ENCODE measurements at places on chromosomes 4 and X. TPM values are rescaled to one million over a fixed set of nuclear protein-coding genes. Genes with fewer than 3 reads are reported as not detected.

DNA sequence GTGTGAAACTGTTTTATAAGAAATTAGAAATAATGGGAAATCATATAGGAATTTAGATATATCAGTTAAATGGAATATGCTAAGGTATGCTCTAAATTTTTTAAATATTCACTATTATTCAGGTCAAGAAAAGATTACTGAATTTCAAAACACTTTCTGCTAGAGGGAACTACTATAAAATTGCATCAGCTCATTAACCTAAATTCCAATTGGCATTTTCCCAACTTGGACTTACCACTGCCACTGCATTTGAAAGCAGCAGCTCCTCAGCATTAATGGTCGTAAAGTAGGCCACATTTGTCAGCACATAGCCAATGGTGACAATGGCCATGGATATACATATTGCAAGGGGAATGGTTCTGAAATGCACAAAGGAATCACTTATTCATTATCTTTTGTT lies 57.3 kb downstream of the SLC7A11 start:
- DNase-seq = no peak

DNA sequence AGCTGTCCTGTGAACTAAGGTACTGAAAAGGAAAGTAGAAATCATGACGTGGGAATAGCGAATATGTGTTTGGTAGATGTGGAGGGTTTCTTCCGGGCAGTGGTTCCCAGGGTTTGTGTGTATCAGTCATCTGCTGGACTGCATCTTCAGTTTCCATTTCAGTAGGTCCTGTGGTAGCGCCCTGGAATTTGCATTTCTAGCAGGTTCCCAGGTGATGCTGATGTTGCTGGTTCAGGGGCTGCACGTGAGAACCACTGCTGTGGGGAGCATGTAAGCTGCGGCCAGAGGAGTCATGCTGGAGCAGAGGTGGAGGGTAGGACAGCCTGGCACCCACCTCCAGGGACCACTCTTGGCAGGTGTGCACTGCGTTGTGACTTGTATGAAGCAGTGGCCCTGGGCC lies 47.1 kb downstream of the ARHGAP10 start:
- DNase-seq = no peak

GRCh38 chr4:14379183-14379582 lies 623.1 kb upstream of the CPEB2 start:
- no peak for DNase-seq

DNA sequence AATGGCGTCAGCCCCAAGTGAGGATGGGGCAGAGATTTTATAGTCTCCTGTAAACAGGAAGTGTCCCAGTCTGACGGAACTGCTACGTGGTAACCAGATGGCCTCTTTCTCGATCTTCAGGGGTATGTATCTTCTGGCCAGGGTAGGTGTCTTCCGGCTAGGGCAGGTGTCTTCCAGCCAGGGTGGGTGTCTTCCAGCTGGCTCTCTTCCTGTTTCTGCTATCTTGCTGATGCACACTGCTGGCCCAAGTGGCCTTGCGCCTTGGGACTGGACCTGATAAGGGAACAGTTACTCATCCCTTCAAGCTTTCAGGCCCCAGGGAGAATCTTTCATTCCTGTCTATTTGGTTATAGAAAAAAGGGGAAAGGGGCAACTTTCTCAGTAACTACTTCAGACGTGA lies 178.7 kb upstream of the MAGEE2 start:
- no peak for DNase-seq

DNA sequence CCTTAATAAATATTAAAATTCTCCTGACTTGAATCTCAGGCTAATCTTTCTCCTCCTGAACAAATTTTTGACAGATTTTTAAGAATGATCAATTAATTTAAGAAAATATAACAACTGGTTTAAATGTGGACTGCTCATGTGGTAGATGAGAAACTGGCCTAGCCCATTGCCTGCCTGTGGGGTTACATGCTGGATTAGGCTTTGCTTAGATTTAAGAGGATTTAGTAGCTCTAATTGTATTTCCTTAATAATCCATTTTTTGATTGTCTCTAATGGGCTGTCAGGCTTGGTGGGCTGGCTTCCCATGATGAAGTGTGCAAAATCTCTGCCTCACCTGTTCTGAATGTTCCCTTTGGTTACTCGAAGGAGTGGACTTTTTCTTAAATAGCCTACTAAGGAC lies 27.8 kb upstream of the LIMCH1 start:
- DNase-seq = no peak

GRCh38 chr4:42658261-42658660 lies 1.4 kb upstream of the ATP8A1 start:
- DNase-seq = no peak

DNA sequence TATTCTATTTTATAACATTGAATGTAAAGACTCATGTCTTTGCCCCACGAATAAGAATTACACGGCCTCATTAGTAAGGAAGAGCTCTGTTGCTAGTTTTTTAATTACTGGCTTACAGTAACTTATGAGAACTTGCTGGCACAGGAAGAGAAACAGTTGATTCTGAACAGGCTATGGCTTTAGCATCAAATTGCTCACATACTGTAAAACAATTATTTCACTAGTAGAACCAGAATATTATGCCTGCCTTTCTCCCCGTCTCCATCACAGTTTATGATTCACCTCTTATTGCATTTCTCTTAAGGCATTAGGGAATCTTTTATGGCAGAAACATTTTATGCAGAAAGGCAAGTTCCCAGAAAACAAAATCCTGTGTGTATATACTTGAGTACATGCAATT lies 126.1 kb downstream of the SPRY1 start:
- DNase-seq = no peak

GRCh38 chr4:81724925-81725329 lies 253.2 kb upstream of the RASGEF1B start:
- DNase-seq = peak; percentile 61

DNA sequence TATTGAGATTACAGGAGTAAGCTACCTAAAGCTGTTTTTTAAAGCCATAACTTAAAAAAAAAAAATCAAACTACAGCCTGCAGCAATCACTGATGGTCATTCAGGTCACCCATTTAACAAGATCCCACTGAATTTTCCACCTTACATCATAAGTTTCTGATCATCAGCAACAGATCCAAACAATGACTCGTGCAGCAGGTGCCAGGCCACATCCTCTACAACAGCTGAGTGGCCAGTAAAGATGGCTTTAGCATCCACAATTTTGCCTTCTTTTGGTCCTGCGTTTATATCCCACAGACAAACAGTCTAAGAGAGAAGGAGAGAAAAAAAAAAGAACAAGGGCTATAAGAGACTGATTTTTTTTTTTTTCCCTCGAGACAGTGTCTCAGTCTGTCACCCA lies 16.6 kb downstream of the RBBP7 start:
- DNase-seq = no peak

DNA sequence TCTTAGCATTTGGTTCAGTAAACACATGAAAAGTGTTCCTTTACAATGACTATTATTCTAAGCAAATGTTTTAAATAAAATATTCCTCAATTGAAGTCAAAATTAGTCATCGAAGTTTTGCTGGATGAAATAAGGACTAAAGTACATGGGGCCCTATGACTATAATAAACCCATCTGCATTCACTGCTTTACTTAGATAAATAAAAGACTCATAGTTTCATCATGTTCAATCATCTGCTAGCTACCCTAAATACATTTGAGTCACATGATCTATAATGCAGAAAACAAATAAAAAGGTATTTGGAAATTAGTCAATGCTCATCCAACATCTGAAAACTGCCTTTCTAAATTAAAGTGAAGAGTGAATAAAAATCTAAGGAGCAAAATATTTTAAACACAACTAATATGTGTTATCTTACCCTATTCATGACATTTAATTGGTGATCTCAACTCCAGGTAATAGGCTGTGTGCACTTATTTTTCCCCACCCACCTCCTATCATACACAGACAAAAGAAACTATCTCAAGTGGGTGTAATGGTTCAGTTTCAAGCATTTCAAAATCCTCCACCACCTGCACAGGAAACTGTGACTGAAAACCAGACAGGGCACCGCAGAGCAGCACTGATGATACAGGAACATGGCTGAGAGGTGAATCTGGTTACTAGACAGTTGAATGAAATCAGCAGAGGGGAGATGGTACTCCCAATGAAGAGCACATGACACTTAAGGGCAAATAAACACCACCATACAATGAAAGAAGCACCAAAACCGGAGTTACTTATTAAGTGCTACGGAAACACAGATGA lies 78.6 kb downstream of the CAMK2D start:
- DNase-seq = peak; percentile 88

DNA sequence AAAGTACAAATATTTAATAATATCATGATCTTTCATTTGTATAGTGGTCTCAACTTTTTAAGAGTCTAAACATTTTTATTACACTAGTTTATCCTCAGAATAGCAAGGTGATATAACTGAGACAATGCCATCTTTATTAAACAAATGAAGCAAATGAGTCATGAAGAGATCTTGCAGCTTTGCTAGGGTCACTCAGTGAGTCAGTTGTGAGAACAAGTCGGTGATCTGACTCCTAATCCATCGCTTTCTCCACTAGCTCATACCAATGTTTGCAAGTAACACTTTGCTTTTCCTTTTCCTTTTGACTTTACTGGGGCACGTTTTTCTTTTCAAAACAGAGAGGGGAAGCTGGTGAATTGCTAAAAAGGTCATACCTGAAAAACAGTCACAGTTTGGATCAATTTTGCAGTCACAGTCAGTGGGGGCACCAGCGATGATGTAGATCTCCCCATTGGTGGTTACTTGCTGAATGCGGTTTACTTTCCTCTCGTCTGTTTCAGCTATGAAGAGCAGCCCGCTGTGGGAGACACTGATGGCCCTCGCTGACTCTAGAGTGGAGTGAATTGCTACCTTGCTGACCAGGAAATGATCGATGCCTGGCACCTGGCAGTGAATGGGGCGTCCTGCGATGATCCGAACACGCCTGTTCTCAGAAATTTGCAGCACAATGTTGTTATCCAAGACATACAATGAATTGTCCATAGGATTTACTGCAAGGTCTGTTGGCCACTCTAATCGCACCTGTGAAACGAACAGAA lies 75.7 kb downstream of the SH2D1A start:
- no peak for DNase-seq

DNA sequence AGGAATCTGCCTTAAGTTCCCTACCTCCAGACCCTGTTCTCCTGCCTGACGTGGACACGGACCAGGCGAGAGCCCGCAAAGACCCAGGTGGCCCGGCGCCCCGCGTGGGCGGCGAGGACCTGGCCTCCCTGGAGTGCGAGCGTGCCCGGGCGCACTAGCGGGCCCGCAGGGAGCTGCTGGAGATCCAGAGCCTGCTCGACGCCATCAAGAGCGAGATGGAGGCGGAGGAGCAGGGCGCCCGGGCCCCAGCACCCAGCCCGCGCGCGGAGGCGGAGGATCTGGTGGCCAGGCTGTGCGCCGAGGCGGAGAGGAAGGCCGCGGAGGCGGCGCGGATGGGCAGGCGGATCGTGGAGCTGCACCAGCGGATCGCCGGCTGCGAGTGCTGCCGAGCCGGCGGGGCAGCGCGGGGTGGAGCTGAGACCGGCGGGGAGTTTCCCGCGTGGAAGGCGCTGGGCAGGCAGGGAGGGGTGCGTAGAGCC lies 18.2 kb downstream of the MRFAP1 start:
- DNase-seq = peak; percentile 37

DNA sequence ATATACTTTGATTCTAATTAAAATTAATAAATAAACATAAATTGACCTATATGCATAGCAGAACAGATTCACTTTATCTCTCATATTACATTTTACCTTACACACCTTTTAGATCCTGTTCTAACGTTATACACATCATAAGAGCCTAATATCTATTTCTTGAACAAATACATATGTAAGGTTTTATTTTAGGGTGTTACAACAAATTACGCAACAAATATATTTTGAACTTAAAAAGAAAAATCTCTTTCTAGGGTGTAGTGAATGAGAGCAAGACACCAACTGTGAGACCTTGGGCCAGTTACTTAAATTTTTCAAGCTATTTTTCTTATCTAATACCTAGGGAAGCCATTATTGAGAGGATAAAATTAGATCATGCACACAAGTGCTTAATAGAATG lies 191.2 kb downstream of the CFAP299 start:
- DNase-seq = no peak

DNA sequence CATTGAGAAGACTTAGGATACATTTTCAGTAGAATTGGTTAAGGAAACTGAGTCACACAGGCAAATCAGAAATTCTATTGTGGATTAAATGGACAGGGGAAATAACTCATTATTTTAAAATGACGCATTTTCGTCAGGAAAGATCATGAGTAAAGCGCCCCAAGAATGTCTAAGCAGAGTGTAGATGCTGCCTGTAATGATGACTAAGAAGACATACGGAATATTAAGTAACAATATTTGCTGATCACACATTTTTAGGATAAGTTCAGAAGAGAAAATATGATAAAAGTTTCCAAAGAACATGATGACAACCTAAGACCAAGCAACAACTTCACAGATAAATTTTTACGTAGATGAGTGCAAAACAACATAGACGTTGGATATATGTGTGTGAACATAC lies 596.3 kb upstream of the TENM3 start:
- DNase-seq = no peak

GRCh38 chr4:6749340-6750171 lies 33.0 kb upstream of the KIAA0232 start:
- no peak for DNase-seq

DNA sequence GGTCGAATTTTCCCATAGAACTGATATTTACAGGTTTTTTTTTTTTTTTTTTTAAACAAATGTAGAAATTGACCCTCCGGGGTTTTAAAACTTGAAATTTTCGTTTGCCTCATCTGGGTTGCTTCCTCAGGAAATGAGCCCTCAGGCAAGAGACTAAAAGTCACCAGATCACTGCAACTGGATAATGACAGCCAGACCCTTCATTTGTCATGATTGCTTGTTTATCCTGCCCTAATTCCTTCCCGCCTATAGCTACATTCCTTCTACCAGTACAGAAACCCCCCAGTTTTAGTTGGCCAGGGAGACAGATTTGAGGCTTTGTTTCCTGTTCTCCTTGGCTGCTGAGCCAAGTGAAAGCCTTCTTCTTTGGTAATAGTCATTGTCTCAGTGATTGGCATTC lies 44.0 kb upstream of the IGFBP7 start:
- no peak for DNase-seq

GRCh38 chr4:114282937-114283336 lies 303.5 kb upstream of the ARSJ start:
- DNase-seq = no peak

GRCh38 chrX:134338527-134338926 lies 101.5 kb downstream of the CCDC160 start:
- peak; percentile 54 for DNase-seq

DNA sequence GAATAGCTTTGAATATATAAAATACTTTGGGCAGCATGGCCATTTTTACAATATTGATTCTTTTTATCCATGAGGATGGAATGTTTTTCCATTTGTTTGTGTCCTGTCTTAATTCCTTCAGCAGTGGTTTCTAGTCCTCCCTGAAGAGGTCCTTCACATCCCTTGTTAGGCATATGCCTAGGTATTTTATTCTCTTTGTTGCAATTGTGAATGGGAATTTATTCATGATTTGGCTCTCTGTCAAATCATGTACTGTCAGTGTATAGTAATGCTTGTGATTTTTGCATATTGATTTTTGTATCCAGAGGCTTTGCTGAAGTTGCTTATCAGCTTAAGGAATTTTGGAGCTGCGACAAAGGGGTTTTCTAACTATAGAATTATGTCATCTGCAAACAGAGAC lies 18.5 kb downstream of the UGT2B15 start:
- DNase-seq = no peak

GRCh38 chr4:33470805-33471204 lies 2750.6 kb downstream of the PCDH7 start:
- no peak for DNase-seq

Gene EGFL6
- 14.2 TPM for total RNA-seq

Gene OTUD6A
- not detected for total RNA-seq

Gene RBMXL3
- total RNA-seq = not detected

Gene PCYT1B
- not detected for total RNA-seq

Gene ARMCX6
- total RNA-seq = 37.9 TPM

Gene COPS4
- total RNA-seq = 34.6 TPM
